Activated T-cell treated with anti-CD3 and anti-CD28 coated beads, Interleukin-2, amount 50 U/mL, for 72 hours (primary cell): ENCODE measurements at places on chromosomes 6 and 20. TPM values are rescaled to one million over a fixed set of nuclear protein-coding genes. Genes with fewer than 3 reads are reported as not detected.
A peak's percentile ranks its signal among the peaks of the same experiment; 100 is the strongest.

DNA sequence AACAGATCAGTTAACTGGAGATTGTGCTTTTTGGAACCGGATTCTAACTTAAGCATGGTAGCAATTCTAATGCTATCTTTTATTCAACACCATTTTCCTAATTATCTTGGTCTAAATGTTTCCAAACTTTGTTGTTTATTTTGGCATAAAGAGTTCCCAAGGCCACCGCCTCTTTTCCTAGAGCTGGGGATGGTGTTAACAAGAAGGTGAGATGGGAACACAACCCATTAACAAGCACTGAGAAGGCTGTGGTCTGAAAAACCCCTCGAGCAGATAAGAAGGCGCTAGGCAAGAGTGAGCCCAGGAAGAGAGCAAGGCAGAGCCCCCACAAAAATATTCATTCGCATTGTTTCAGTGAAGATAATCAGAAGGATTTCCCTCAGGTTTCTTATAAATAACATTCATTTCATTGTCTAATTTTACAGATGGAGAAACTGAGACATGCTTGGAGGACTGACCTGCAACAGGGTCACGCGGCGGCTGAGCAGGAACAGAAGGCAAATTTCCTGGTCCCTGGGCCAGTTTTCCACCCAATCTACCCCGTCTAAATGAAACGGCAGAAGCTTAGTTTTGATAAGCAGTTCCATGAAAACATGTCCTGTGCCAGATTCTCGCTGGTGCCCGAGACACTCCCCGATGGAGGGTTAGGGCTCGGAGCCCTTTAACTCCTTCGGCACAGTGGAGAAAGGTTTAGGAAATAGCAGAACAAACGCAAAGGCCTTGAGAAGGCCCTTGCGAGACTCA is 155.6 kb downstream of the FOXC1 start:
- H3K4me1 ChIP-seq = peaks cover 10% of the 10 kb centered on the region
- H3K4me3 ChIP-seq = no peak overlapping the region
- no peaks in the 10 kb centered on the region for H3K27me3 ChIP-seq
- H3K27ac ChIP-seq = no peak overlapping the region
- no peaks in the 10 kb centered on the region for H3K36me3 ChIP-seq
- DNase-seq = no peak

DNA sequence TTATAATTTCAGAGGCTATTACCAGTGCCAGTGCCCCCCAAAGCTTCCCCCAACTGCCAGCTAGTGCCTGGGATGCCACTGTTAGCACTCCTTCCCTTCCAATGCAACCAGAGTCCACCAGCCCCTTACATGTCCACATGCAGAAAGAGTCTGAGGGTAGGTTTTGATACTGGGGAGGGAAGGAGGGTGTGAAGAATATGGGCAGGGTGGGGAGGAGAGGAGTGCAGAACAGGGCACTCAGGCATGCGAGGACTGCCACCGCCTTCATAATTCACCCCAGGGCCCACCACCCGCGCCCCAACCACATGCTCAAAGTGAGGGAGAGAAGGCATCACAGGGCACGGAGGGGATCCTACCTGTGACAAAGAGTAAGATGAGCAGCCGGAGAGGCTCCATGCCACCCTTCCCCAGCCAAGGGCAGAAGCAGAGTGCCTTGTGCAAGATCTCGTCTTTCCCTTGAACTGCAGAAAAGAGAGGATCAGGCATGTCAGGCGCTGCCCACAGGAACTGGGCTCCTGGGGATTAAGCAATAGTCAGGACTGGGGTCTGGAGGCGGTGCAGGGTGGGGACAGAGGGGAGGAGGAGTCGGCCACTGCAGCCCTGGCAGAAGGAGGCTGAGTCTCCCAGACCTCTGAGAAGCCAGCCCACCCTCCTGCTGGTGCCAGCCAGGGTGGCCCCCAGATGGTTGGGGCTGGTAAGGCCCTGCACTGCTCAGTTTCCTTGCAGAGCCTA is at the start of gene TREM2:
TREM2 (minus strand) TSS at position 430 of the 732 bp plus-strand sequence; CDS start at position 396, 34 bp downstream.
- H3K4me1 ChIP-seq = no peaks in the 10 kb centered on the region
- no peaks in the 10 kb centered on the region for H3K36me3 ChIP-seq
- H3K4me3 ChIP-seq = no peak within 1 kb of the TSS
- no peak within 1 kb of the TSS for H3K27ac ChIP-seq
- DNase-seq = no peak
- H3K27me3 ChIP-seq = peaks cover 14% of the 10 kb centered on the region

DNA sequence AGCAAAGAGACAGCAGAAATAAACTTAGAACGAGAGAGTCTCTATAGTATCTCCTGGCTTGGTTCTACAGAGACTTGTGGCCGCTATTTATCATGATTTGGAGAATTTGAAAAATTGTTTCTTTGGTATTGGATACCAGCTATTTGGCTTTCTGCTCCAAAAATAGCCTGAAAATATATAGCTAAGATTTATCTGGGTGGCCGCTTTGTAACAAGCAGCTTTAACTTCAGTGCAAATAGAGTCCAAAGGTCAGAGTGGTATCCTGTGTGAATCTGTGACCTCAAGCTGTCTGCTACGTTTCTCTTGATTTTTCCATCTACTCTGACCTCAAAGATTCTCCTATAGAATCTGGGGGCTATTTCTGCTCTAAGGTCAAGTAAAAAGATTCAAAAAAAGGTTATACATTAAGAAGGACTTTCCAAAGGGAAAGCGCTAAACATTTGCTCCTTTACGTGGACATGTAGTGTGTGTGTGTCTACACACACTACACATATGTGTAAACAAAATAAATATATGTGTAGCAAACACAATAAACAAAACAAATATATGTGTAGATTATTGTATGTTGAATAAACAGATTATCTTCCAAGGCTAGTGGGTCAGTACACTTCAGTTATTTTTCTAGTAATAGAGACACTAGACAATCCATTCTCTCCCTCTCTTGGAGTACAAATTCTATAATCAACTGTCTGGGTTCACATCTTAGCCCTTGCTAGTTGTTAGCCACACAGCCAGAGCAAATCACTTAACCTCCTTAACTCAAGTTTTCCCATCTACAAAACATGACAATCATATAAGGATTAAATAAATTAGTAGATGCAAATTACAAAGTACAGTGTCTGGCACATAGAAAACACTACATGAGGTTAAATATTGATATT is 40.8 kb downstream of the CHD6 start:
- H3K36me3 ChIP-seq = peaks cover 3% of the 10 kb centered on the region
- no peak overlapping the region for H3K4me3 ChIP-seq
- no peak for DNase-seq
- H3K27me3 ChIP-seq = no peaks in the 10 kb centered on the region
- H3K4me1 ChIP-seq = peaks cover 43% of the 10 kb centered on the region

DNA sequence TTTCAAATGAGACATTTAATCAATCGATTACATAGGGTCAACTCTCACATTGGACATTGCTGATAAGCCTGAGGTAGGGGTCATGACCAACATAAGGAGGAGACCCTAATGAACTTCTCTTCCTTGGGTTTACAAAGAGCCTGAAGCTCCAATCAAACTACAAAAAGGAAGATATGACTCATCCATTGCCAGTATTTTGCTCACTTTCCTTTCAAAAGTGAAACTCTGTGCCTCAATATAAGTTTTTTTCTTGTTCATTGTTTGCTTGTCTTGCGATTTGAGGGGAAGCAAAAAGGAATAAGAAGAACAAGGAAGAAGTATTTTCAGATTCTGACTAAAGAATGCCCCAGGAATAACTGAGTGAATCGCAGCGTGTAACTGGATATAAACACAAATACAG is 38.8 kb upstream of the KHDRBS2 start:
- H3K27ac ChIP-seq = no peak overlapping the region
- H3K4me1 ChIP-seq = no peaks in the 10 kb centered on the region
- no peak for DNase-seq
- no peaks in the 10 kb centered on the region for H3K36me3 ChIP-seq
- H3K27me3 ChIP-seq = no peaks in the 10 kb centered on the region

The BPIFB2 gene
- not detected for total RNA-seq

The SALL4 gene
- total RNA-seq = not detected

DNA sequence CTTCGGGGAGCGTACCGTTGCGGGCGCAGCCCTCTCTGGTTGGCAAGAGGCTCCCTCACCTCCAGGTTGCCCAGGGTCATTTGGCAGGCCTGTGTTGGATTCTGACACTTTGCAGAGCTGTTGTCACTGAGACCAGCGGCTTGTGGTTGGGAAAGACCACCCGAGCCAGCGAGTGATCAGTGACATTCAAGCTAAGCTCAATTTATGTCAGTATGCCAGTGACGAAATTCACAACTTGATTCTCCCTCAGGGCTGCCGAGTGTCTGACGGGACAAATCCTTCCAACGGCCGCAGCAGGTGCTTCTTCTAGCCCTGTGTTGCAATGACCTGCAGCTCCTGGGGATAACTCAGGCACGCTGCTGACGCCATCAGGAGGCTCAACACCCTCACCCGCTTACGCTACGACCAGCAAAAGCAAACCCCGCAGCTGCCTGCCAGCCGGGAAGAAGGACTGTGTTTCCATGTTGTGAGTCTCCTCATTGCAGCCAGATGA is 16.9 kb upstream of the SLC22A2 start:
- H3K27me3 ChIP-seq = peaks cover 17% of the 10 kb centered on the region
- H3K27ac ChIP-seq = no peak overlapping the region
- H3K36me3 ChIP-seq = no peaks in the 10 kb centered on the region
- no peak overlapping the region for H3K4me3 ChIP-seq

GRCh38 chr6:15948930-15949900 is 179.7 kb upstream of the MYLIP start:
- H3K27ac ChIP-seq = no peak overlapping the region
- H3K36me3 ChIP-seq = no peaks in the 10 kb centered on the region
- no peaks in the 10 kb centered on the region for H3K27me3 ChIP-seq
- no peak for DNase-seq
- no peak overlapping the region for H3K4me3 ChIP-seq
- no peaks in the 10 kb centered on the region for H3K4me1 ChIP-seq

GRCh38 chr6:3214898-3215297 is 12.6 kb downstream of the TUBB2B start:
- H3K4me3 ChIP-seq = no peak overlapping the region
- peaks cover 4% of the 10 kb centered on the region for H3K4me1 ChIP-seq
- no peak overlapping the region for H3K27ac ChIP-seq
- DNase-seq = no peak
- H3K36me3 ChIP-seq = no peaks in the 10 kb centered on the region

- H3K36me3 ChIP-seq = no peaks in the 10 kb centered on the region
- peaks cover 6% of the 10 kb centered on the region for H3K27me3 ChIP-seq
- H3K4me1 ChIP-seq = no peaks in the 10 kb centered on the region
- no peak overlapping the region for H3K27ac ChIP-seq
- no peak for DNase-seq
- no peak overlapping the region for H3K4me3 ChIP-seq
These were observed 167.1 kb downstream of the PHF3 start for GRCh38 chr6:63802606-63803206.

The SLC35D3 gene
- total RNA-seq = not detected

The SLC24A3 gene
- total RNA-seq = not detected

GRCh38 chr6:65123521-65123920 is 583.5 kb downstream of the EYS start:
- H3K27me3 ChIP-seq = no peaks in the 10 kb centered on the region
- no peaks in the 10 kb centered on the region for H3K4me1 ChIP-seq
- no peak for DNase-seq
- H3K36me3 ChIP-seq = peaks cover 2% of the 10 kb centered on the region
- H3K4me3 ChIP-seq = no peak overlapping the region

DNA sequence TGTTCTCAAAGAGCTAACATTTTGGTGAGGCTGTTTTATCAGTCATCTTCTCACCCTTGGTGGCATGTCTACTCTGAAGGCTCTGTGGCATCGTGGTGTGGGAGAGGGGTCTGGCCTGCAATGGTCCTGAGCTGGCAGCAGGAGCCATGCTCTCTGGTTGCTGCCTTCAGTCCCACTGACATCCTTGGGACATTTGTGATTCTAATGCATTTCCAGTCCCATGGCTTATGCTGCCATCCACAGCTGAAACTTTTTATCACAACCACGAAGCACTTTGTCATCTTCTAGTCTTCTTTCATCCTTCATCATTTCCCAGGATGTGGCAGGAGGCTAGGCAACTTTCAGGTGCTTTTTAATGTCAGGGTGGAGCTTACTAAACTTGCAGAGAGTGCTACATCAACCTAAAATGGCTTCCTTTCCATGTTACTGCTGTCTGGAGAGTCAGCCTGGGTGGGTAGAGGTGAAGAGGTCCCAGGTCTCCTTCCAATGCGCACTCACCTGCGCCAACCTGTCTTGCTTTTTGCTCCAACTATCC is 77.1 kb downstream of the GPR63 start:
- no peak overlapping the region for H3K27ac ChIP-seq
- H3K4me1 ChIP-seq = peaks cover 6% of the 10 kb centered on the region

The ECT2L gene
- not detected for total RNA-seq

GRCh38 chr6:156780102-156780641 is 3.0 kb downstream of the ARID1B start:
- H3K4me1 ChIP-seq = peaks cover 59% of the 10 kb centered on the region
- DNase-seq = peak; percentile 62
- peak overlapping the region; percentile 97 for H3K27ac ChIP-seq
- H3K27me3 ChIP-seq = no peaks in the 10 kb centered on the region

GRCh38 chr6:74689601-74690000 is 516.3 kb downstream of the COL12A1 start:
- H3K36me3 ChIP-seq = no peaks in the 10 kb centered on the region
- no peak overlapping the region for H3K4me3 ChIP-seq
- no peak overlapping the region for H3K27ac ChIP-seq
- H3K27me3 ChIP-seq = no peaks in the 10 kb centered on the region
- H3K4me1 ChIP-seq = no peaks in the 10 kb centered on the region

GRCh38 chr6:158057213-158057987 is 75.7 kb downstream of the SYNJ2 start:
- H3K27me3 ChIP-seq = no peaks in the 10 kb centered on the region
- peak overlapping the region; percentile 14 for H3K4me3 ChIP-seq
- H3K4me1 ChIP-seq = peaks cover 43% of the 10 kb centered on the region
- peak; percentile 60 for DNase-seq
- H3K36me3 ChIP-seq = no peaks in the 10 kb centered on the region

DNA sequence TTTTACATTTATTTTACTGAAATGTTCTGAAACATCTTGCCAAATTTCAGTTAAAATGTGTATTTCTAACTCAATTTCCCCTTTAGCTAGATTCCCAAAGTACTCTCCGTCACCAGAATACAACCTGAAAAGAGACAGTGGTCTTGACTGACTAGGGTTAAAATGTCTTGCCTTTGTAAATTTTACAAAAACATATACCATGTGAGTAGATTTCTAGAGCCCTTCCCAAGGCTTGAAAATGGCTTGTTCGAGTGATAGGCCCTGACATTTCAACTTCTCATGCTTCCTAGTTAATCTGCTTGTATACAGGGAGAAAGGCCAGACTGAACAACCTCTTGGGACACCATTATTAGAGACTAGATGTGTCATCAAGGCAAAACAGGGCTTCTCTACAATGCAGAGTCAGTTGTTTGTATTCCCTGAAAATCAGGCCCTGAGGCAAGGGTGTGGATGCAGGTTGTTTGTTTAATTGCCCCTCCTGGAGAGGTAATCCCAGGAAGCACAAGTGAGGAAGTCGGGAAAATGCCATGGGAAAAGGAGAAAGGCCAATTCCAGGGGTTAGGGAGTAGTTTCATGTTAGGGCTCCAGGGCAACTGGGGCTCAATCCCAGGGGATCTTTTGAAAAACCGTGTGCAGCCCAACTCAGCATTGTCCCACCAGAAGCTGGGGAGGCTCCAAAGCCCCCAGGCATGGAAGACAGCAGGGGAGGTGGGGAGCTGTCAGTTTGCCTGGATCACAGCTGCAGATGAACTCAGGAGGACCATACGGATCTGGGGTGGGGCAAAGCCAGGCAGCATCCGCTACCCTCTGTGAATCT is 11.6 kb upstream of the TFB1M start:
- H3K36me3 ChIP-seq = no peaks in the 10 kb centered on the region
- H3K27me3 ChIP-seq = no peaks in the 10 kb centered on the region
- no peak overlapping the region for H3K4me3 ChIP-seq
- no peak overlapping the region for H3K27ac ChIP-seq
- DNase-seq = no peak
- peaks cover 28% of the 10 kb centered on the region for H3K4me1 ChIP-seq

The CARMIL1 gene
- 5.6 TPM for total RNA-seq
